ENCODE measurements at places on chromosomes 2 and 18. TPM values are rescaled to one million over a fixed set of nuclear protein-coding genes. Genes with fewer than 3 reads are reported as not detected.

DNA sequence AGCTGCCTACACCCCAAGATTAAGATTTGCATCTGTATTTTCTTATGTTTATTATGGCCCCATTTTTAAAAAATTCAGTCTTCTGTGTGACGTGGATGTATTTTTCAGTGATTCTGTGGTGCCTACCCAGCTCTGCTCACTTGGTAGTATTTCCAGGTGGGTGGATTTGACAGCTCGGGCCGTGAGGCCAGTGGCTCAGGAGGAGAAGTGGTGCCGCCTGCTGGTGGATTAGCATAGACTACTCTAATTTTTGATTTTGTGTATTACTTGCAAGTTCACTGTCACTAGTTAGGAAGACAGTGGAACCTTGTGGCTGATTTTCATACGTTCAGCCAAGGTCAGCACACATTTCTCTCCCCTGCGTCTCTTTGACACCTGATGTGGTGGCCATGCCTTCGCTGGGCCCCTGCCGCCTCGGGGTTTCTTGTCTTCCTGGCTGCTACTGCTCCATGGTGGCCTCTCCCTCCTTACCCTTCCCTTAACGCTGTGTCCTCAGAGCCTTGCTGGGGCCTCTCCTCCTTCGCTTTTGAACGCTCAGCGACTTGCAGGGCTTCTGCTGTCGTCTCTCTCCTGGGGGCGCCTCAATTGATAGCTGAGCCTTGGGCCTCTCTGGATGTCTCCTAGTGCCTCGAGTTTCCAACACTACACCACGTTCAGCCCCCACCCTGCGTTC is 89.4 kb downstream of the DGKD start:
- peaks cover 11% of the 10 kb centered on the region for H3K36me3 ChIP-seq
- no peaks in the 10 kb centered on the region for H3K27me3 ChIP-seq
- H3K4me3 ChIP-seq: no peak overlapping the region
- DNase-seq: peak; percentile 66
- peaks cover 24% of the 10 kb centered on the region for H3K4me1 ChIP-seq

DNA sequence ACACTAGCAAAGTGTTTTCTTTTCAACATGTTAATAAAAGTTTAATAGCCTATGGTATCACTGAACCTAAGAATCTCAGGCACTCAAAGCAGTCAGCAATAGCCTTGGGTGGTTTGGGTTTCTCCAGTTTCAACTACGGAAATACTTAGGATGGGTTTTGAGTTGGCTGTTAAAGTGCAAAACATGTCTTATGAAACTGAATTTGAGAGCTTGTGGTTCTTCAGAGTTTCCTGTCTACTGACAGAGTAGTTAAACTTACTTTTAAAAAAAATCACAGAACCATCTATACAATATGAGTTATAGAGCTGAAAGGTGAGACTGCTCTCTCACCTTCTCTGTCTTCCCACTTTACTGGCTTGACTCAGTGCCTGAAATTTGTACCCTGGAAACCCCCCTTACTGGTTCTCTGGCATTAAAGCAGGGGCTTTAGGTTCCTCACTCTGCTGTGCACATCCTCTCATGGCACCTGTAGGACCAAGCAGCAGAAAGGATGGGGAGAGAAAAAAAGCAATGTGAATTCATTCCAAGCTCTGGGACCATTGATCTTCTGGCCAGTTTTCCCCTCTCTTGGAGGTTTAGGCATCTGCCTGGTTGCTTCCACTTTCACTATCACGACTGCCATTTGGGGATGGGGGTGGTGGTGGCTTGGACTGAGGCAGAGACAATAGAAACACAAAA is 18.1 kb downstream of the CCDC141 start:
- H3K27me3 ChIP-seq: no peaks in the 10 kb centered on the region
- H3K27ac ChIP-seq: peak overlapping the region; percentile 70
- no peak for DNase-seq
- peaks cover 7% of the 10 kb centered on the region for H3K4me1 ChIP-seq

TSPYL6 gene
- total RNA-seq: not detected

DNA sequence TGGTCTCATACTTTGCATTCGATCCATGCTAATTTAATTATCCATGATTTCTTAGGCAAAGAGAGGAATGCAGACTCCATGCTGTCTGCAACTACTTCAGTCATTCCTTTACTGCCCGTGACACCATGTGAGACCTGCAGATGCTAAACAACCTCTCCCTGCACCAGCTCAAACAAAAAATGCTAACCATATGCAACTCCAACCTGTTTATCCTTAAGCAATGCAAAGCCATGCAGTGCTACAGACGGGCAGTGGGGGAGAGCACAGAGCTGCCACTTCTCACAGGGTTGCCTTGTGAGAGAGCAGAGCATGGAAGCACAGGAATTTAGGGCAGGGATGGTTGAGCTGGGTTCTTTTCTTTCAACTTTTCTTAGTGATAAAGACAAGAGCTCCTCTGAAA is 74.9 kb upstream of the KLHL14 start:
- no peak for DNase-seq
- no peaks in the 10 kb centered on the region for H3K27me3 ChIP-seq
- H3K4me1 ChIP-seq: no peaks in the 10 kb centered on the region

DNA sequence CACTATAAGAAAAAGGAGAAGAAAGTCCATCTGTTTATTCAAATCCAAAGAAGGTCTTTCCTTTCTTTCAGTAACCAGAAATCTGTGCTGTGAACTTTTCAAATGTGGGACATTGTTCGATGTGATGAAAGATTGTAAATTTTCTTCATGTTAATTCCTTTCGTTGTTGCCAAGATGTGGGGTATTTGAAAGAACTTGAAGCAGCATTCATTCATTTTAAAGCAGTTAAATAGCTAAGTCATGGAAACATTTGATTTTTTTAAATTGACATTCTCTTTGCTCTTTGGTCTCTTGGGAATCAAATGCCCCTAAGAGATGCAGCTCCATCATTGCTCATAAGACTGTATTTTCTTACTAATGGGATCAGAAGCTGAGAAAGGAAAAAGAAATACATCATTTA is 93.7 kb upstream of the EHBP1 start:
- H3K27me3 ChIP-seq: peaks cover 5% of the 10 kb centered on the region
- DNase-seq: no peak
- H3K36me3 ChIP-seq: no peaks in the 10 kb centered on the region
- H3K4me1 ChIP-seq: peaks cover 2% of the 10 kb centered on the region
- no peak overlapping the region for H3K4me3 ChIP-seq

DNA sequence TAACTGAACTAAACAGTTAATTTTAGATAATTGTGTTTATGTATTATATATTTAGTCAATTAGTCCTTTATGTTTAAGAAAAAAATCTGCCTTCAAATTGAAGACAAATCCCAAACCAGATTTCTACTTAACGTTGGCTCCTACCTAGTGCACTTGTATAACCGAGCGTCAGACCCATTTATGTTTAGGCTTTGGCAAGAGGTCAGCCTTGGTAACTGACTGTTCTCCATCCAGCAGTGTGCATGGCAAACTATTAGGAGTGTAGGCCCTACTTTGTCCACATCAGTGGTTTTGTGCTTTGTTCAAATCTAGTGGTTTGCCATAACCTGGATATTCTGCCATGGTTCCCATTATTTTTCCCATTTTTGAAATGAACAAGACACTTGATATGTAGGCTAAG is 114.8 kb downstream of the MIB1 start:
- H3K4me1 ChIP-seq: peaks cover 9% of the 10 kb centered on the region
- no peak overlapping the region for H3K27ac ChIP-seq
- no peaks in the 10 kb centered on the region for H3K27me3 ChIP-seq
- DNase-seq: no peak

- no peak for DNase-seq
- H3K36me3 ChIP-seq: peaks cover 5% of the 10 kb centered on the region
- H3K4me1 ChIP-seq: no peaks in the 10 kb centered on the region
- no peak overlapping the region for H3K4me3 ChIP-seq
- no peak overlapping the region for H3K27ac ChIP-seq
These were observed 81.0 kb upstream of the SALL3 start for GRCh38 chr18:78898635-78899034.

GRCh38 chr2:12605936-12606335 is 110.8 kb upstream of the TRIB2 start:
- H3K4me1 ChIP-seq: peaks cover 20% of the 10 kb centered on the region
- H3K4me3 ChIP-seq: no peak overlapping the region
- H3K27ac ChIP-seq: no peak overlapping the region
- H3K27me3 ChIP-seq: no peaks in the 10 kb centered on the region

MDH1 gene
- total RNA-seq: 95.7 TPM

DNA sequence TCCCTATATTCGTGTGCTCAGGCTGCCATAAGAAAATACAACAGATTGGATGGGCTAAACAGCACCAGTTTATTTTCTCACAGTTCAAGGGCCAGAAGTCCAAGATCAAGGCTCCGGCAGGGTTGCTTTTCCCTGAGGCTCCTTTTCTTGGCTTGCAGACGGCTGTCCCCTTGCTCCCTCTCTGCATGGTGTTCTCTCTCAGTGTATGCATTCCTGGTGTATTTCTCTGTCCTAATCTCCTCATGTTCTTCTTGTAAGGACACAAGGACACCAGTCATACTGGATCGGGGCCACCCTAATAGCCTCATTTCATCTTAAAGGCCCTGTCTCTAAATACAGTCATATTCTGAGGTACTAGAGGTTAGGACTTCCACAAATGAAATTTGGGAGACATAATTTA is 62.6 kb upstream of the SLC16A14 start:
- H3K4me3 ChIP-seq: no peak overlapping the region
- no peak for DNase-seq
- H3K36me3 ChIP-seq: no peaks in the 10 kb centered on the region
- H3K27ac ChIP-seq: no peak overlapping the region
- H3K27me3 ChIP-seq: peaks cover 12% of the 10 kb centered on the region

RBM44 gene
- total RNA-seq: 4.0 TPM

- H3K36me3 ChIP-seq: peaks cover 2% of the 10 kb centered on the region
- peaks cover 18% of the 10 kb centered on the region for H3K4me1 ChIP-seq
- peaks cover 4% of the 10 kb centered on the region for H3K27me3 ChIP-seq
These were observed 181.7 kb downstream of the ANAPC1 start for GRCh38 chr2:111702119-111702803.

- DNase-seq: no peak
- peaks cover 85% of the 10 kb centered on the region for H3K27me3 ChIP-seq
- peaks cover 2% of the 10 kb centered on the region for H3K4me1 ChIP-seq
- H3K4me3 ChIP-seq: no peak overlapping the region
These were observed 233.8 kb downstream of the ANKRD36B start for GRCh38 chr2:97355887-97356286.

GRCh38 chr2:21289551-21289950 is 165.8 kb downstream of the TDRD15 start:
- no peaks in the 10 kb centered on the region for H3K27me3 ChIP-seq
- H3K4me3 ChIP-seq: no peak overlapping the region
- H3K36me3 ChIP-seq: no peaks in the 10 kb centered on the region
- no peak overlapping the region for H3K27ac ChIP-seq

SCTR gene
- not detected for total RNA-seq

DNA sequence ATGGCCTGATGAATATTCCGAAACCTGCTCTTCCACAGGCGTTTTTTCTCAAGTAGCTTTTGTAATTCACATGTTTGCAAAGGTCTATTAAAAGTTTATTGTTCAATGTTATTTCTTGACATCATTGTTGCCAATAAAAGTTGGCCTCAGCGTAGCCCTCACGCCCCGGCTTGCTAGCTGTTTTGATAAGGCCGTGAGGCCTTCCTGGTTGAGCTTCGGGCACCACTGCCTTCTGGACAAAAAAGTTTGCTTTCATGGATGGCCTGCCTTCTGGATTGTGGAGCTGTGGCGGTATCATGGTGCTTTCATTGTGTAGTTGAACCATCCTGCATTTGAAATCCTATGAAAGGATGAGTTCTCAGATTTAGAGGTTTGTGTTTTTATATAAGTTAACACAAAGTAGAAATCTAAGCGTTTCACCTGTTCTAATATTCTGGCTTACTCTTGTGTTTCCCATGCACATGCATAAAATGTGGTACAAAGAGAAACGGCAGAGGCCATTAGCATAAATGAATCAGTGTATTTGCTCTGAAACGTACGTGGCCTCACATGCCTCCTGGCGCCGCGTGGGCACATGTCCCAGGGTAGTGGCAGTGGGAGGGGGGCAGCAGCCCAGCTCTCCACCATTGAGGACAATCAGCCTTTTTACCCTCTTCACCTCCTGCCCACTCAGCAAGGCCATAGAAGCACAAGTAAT is 134.5 kb downstream of the NCK2 start:
- peak overlapping the region; percentile 96 for H3K27ac ChIP-seq
- H3K4me3 ChIP-seq: no peak overlapping the region
- no peak for DNase-seq
- peaks cover 4% of the 10 kb centered on the region for H3K36me3 ChIP-seq
- H3K27me3 ChIP-seq: no peaks in the 10 kb centered on the region

DNA sequence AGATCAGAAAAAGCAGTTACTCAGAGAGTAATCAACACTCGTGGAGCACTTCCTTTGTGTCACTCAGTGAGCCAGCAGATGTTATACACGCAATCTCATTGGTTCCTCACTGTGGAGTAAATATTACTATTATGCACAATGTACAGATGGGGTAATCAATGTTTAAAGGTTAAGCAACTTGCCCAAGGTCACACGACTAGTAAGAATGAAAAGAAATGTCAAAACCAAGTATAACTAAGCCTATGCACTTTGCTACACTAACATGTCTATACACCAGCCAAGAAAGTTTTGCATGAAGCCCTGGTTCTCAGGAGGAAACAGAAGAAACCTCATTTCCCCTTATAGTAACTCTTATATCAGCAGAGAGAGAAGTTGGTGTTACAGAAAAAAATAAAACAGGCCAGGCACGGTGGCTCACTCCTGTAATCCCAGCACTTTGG is 5.4 kb downstream of the METTL21A start:
- no peak for DNase-seq
- H3K27ac ChIP-seq: peak overlapping the region; percentile 90
- peaks cover 31% of the 10 kb centered on the region for H3K4me1 ChIP-seq
- H3K27me3 ChIP-seq: no peaks in the 10 kb centered on the region
- peaks cover 9% of the 10 kb centered on the region for H3K36me3 ChIP-seq

DNA sequence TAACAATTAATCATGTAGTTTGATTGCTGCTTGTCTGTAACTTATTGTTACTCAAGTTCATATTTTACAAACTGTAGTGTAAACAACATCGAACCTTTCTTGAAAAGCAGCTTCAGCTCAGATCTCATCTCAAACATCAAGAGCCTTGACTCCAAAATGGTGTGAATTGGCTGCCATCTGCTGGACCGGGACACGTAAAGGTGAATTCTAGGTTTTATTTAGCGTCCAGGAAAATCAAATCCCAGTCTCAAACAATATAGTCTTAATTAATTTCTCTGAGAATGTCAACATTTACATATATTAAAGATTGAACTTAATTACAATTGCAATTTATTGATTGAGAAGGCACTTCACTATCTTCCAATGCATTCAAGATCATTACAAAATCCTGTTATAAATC is 453.0 kb downstream of the GALR1 start:
- H3K27me3 ChIP-seq: peaks cover 46% of the 10 kb centered on the region
- H3K36me3 ChIP-seq: no peaks in the 10 kb centered on the region

DNA sequence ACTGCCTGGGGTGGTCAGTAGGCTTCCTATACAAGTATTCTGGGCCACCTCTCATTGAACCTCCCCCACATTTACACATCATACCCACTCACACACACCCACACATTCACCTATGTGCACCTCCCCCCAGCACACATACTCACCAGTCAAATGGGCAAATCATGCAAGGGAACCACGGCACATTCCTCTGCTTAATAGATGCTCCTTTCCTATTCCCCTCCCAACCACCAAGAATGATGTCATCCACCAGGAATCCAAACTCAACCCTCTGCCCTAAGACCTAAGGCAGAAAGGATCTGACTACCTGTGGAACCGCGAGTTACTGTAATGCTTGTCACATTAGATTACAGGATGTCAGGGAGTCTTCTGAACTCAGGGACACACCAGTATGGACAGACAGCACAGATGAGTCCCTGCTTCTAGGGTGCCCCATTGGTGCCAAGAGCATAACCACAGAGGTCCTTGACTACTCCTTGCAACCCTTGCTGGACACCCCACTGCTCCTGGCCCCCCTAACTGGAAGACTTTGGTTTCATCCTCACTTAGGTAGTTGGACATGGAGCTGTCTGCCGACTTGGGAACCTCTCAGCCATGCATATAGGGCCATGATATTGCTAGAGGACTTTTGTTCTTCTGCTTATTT is 21.5 kb upstream of the CAB39 start:
- DNase-seq: no peak
- no peak overlapping the region for H3K4me3 ChIP-seq
- peaks cover 7% of the 10 kb centered on the region for H3K4me1 ChIP-seq
- no peak overlapping the region for H3K27ac ChIP-seq

IL36G gene
- not detected for total RNA-seq

Measured in T-helper 17 cell (primary cell).